ENCODE measurements at places on chromosomes 4 and X.

DNA sequence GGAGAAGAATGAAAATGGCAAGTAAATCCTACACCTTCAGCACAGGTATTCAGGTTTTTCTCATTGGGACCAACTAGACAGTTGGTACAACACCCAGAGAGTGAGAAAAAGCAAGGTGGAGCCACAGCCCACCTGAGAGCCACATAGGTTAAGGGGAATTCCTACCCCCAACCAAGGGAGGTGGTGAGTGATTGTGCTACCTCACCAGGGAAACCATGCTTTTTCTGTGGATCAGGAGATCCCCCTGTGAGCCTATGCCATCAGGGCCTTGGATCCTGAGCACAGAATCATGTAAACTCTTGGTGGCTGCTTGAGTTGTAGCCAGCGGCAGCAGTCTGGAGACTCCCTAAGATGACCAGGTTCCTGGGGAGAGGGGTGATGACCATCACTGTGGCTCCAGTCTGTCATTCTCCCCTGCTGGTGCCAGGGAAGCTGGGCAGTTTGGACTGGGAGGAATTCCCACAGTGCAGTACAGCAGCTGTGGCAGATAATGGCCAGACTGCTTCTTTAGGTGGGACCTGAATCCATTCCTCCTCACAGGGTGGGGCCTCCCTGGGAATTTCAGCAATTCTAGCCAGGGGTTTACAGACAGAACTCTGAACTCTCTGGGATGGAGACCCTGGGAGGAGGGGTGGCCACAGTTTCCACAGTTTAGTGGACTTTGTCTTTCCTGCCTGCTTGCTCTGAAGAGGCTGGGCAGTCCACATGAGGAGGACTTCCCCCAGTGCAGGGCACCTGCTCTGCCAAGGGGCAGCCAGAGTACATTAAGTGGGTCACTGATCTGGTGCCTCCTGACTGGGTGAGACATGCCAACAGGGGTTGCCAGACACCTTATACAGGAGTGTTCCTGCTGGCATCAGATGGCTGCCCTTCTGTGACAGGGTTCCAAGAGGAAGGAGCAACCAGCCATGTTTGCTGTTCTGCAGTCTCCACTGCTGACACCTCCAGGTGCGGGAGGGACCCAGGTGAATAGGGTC is 43.2 kb downstream of the PARM1 start:
- DNase-seq: no peak

DNA sequence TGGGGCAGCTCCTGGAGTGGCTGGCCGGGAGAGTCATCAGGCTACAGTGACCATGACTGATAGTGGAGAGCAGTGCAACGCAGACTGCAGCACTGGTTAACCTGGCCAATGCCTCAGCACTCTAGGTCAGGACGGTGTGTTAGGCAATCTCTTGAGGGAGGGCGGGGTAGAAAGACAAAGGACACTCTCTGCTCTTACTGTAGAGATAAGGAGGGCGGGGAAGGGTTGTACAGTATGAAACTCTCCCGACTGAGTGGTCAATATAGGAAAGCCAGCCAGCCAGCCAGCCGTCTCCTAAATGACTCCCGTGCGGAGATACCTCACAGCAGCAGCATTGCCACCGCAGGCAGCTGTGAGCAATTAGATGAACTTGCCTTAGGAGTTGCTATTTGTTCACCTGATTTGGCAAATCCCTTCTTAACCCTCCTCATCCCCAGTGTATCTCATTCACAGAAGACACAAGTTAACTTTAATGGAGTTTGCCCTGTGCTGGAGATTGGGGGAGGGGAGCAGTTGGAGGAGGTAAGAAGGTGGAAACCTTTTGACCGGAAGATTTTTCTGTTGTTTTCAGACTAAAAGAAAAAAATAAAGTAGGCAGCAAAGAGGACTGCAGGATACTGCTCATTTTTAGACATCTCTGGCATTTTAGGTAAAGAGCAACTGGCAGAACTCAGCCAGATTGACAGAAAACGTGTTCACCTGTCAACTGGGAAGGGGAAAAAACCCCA is 330.5 kb downstream of the HNRNPD start:
- no peak for DNase-seq

GRCh38 chrX:76147106-76147505 is 25.8 kb upstream of the PBDC1 start:
- no peak for DNase-seq

DNA sequence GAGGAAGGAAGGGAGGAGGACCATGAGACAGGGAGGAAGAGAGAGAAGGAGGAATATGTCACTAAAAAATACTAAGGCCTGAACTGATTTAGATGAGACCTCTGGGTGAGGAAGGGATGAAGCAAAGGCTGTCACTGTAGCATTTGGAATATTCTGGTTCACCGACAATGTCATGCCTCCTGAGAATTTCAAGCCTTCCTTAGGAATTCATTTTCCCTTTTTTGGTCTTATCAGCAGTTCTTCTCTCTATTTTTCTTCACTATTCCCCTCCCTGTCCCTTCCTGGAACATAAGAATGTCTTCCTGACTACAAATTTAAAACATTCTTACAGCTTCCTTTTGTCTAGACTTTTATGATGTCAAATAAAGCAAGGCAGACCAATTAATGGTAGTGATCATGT is 527.8 kb downstream of the INPP4B start:
- DNase-seq: no peak

DNA sequence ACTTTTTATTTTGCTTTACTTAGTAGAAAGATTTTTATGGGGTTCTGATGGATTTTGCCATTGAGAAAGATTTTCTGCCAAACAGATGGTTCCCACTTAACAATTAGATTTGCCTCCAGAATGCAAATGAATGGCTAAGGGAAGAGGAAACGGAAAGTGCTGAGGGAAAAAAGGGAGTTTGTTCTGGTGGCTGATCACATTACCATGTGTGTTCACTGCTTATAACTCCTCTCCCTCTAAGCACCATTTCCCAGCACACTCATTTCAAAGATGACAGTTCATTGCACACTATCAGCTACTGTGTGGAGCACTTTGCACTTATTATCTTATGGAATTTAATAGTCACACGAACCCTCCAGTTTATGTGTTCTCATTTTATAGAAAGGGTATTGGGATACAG is 68.0 kb upstream of the GRID2 start:
- no peak for DNase-seq

DNA sequence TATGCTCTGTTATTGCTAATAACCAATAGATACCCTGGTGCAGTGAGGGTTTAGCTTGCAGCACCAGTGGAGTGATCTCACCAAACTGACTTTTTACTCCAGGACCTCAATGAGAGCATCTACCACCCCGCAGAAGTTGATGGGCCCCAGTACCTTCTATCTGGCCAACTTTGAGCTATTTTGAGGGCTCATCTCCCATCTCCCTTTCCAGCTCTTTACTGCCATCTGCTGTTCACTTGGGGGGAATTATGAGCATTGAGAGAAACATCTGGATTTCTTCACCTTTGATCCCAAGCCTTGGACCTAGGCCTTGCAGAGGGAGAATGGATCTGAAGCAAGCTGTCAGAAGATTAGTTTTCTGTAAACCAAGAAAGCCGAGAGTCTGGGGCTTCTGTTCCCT is 143.6 kb downstream of the TMEM164 start:
- peak; percentile 19 for DNase-seq

DNA sequence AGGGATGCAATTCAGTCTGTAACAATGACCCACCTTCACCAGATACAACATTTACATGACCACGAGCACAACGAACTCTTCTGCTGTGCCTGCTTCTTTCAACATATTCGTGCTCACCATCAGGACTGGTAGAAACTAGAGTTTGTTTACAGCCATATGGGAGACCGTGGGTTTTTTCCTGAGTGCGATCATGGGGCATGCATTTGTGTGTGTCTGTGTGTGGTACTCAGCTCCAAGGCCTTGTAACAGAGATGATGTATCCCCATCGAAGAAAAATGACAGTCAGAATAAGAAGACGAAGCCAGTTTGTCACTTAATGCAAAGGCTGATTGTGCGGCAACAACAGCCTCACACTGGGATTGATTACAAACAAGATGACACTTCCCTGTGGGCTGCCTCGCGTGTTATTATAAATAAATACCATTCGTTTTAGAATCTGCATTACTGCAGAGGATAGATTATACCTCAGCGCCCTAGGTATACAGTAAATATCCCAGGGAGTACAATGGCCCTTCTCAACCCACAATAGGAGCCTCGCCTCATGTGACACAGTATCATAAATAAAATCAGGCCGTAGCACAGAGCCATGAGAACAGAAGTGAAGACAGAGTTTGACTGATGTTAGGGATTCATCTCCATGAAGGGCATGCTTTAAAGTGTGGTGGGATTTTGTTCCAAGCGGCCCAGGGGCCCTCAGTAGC is 97.3 kb upstream of the NOCT start:
- no peak for DNase-seq

DNA sequence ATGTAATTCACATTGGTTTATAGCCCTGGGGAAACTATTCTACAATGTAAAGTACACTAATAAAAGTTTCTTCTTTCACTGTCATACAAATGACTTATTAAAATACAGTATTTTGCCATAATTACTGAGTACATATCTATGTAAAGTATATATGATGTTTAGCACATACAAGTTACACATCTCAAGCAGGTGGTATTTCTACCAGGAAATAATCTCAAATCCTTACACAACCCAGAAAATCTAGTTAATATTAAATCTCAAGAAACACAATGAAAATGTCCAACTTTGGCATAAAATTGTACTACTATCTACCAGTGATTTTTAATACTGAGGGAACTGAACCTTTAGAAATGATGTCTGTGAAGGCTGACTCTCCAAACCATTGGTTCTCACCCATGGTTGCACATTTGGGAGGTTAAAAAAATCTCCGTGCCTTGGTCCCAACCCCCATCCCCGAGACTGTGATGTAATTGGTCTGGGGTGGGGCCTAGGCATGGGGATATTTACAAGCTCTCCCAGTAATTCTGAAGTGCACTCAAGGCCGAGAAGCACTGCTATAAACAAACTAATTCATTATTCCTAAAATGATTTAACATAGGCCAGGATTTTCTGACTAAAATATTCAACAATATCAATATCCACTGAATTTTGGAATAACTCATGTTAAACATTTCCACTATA is 27.6 kb downstream of the MAP3K15 start:
- no peak for DNase-seq

DNA sequence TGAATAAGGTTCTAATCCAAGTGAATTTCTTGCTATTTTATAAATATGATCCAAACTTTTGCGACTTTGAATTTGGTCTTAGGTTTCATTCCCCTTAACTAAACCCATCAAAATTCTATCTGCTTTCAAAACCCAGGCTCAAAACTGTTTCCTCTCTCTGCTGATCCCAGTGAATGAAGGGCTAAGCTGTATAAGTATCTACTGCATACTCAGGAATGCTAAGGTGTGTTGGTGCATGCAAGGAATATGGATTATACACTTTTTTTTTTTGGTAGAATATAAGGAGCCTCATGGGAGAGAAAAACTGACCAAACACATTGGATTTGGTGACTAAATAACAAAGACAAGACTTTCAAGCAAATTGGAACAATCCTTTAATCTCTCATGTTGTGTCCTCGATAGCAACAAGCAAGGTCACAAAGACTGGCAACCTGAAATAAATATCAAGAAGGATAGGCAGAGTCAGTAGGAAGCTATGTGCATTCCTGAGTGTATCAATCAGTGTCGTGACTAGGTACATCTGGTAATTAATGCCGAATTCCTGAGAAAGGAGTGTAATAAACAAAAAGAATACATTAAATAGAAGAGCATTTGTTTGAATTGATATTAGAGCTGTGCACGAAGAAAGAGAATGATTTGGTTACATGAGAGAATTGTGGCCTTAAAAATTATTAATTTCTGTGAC is 74.3 kb upstream of the KCTD8 start:
- no peak for DNase-seq

DNA sequence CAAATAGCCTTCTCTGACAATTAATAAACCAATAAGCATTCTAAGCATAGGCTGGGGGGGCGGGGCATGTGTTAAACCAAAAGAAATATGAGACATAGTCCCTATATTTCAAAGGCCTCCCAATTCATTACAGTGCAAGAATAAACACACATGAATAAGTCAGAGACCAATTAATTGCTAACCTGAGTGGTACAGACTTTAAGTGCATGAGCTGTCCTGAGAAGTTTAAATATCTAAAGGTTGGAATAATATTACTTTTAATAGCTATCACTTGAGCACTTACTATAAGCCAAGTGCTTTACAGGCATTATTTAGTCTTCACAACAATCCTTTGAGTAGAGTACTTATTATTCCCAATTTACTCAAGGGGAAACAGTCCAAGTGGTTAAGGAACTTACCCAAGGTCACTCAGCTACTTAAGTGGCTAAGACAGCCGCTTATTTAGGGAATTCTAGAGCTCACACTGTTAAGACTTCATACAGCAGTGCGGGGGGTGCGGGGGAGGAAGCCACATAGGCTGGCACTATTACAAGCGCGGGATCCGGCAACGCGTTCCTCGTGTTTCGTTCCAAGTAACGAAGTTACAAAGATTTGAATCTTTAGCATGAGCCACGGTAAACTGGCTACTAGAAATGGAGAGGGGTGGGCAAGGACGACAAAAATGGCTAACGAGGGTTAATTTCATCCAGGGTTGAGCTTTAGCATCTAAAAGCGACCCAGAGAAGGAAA is 1.4 kb downstream of the THOC2 start:
- no peak for DNase-seq

DNA sequence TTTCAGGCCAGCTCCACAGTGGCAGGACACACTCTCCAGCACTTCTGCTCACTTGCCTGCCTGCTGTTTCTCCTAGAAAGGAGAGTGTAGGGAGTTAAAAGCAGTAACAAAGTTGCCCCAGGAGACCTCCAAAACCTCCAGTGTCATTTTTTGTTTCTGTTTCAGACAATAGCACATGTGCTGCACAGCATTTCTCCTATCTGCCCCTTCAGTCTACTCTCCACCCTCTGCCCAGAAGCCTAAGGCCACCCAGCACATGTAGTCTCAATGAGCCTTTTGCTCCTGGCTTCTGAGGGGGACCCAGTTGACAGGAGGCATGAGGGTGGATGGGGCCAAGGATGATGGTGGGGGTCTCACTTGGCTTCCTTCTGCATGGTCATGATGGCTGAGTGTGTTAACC is 329.6 kb upstream of the CLNK start:
- no peak for DNase-seq

- no peak for DNase-seq
Measured at GRCh38 chrX:150225756-150226155, 137.4 kb upstream of the MAMLD1 start.

GRCh38 chrX:2583194-2584162 is 82.7 kb upstream of the DHRSX start:
- no peak for DNase-seq

- no peak for DNase-seq
Measured at GRCh38 chr4:155604718-155605626, 61.7 kb upstream of the GUCY1A1 start.

- DNase-seq: no peak
Measured at GRCh38 chr4:7631288-7632014, 196.7 kb upstream of the PSAPL1 start.

DNA sequence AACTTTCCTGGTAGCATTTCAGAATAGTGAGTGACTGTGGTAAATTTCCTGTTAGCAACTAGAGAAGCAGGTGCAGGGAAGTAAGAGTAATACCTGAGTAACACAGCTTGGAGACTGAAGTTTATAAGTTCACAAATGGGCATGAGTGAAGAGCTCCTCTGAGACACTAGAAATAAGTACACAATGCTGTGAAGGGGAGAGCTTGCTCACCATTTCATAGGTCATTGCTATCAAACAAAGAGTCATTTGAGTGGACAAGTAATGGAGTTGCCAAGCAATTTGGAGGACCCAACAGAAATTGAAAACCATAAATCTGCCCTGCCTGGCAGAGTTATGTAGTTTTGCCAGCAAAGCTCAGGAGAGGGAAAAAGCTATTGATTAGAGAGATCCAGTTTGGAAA is 523.6 kb downstream of the TRAM1L1 start:
- no peak for DNase-seq

All from Jurkat, Clone E6-1 (cell line).